Panc1 (cell line): ENCODE measurements at places on chromosomes 2 and 18. TPM values are rescaled to one million over a fixed set of nuclear protein-coding genes. Genes with fewer than 3 reads are reported as not detected.

- H3K27ac ChIP-seq, result no peak overlapping the region
- DNase-seq, result no peak
- H3K4me1 ChIP-seq, result no peaks in the 10 kb centered on the region
- H3K4me3 ChIP-seq, result no peak overlapping the region
Measured at GRCh38 chr2:71974846-71975245, 172.8 kb downstream of the CYP26B1 start.

The COPS7B gene
- total RNA-seq, result 41.3 TPM

The CTLA4 gene
- 0.08 TPM for total RNA-seq

DNA sequence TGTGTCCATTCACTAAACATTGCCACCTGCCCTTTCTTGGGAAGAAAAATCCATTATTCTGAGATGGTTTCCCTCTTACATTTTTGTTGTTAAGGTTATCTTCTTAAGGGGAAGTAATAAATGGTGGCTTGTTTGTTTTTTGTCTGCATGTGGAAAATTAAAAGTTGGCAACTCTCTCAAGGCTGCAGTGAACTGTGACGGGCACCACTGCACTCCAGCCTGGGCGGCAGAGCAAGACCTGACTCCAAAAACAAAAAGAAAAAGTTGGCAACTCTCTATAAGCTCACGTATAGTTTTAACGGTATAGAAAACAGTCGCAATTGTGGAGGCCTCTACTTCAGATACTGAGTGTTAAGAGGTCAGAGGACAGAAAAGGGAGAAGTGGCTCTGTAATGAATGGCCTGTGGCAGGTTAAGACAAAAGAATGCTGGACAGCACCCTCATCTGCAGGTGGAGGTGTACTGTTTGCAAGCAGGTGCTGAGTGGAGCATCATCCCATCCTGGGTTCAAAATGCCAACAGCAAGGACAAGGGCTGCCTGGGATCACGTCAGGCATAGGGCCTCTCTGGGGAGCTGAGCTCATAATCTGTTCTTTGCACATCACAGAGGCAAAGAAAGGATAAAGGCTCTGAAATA is 16.7 kb downstream of the L3MBTL4 start:
- no peak overlapping the region for H3K4me3 ChIP-seq
- H3K4me1 ChIP-seq, result no peaks in the 10 kb centered on the region
- H3K36me3 ChIP-seq, result no peaks in the 10 kb centered on the region
- H3K27ac ChIP-seq, result no peak overlapping the region

- H3K36me3 ChIP-seq, result no peaks in the 10 kb centered on the region
- H3K27ac ChIP-seq, result no peak overlapping the region
- no peak for DNase-seq
- H3K4me1 ChIP-seq, result no peaks in the 10 kb centered on the region
- peaks cover 5% of the 10 kb centered on the region for H3K27me3 ChIP-seq
Measured at GRCh38 chr2:70620020-70620419, 66.4 kb upstream of the TGFA start.

The PDE11A gene
- total RNA-seq, result not detected

- H3K36me3 ChIP-seq, result no peaks in the 10 kb centered on the region
- H3K4me3 ChIP-seq, result no peak overlapping the region
- no peaks in the 10 kb centered on the region for H3K4me1 ChIP-seq
- H3K27me3 ChIP-seq, result no peaks in the 10 kb centered on the region
- H3K27ac ChIP-seq, result no peak overlapping the region
- no peak for DNase-seq
Measured at GRCh38 chr18:40631319-40631718, 1323.7 kb upstream of the PIK3C3 start.

- H3K4me1 ChIP-seq, result no peaks in the 10 kb centered on the region
- peaks cover 12% of the 10 kb centered on the region for H3K36me3 ChIP-seq
- no peak overlapping the region for H3K4me3 ChIP-seq
- no peaks in the 10 kb centered on the region for H3K27me3 ChIP-seq
- H3K27ac ChIP-seq, result no peak overlapping the region
Measured at GRCh38 chr2:39059366-39059952, 61.4 kb downstream of the SOS1 start.

- H3K4me1 ChIP-seq, result peaks cover 50% of the 10 kb centered on the region
- no peak for DNase-seq
- H3K27me3 ChIP-seq, result no peaks in the 10 kb centered on the region
- H3K27ac ChIP-seq, result peak overlapping the region; percentile 77
- peak overlapping the region; percentile 17 for H3K4me3 ChIP-seq
Measured at GRCh38 chr2:11753886-11754699, 7.7 kb downstream of the LPIN1 start.

DNA sequence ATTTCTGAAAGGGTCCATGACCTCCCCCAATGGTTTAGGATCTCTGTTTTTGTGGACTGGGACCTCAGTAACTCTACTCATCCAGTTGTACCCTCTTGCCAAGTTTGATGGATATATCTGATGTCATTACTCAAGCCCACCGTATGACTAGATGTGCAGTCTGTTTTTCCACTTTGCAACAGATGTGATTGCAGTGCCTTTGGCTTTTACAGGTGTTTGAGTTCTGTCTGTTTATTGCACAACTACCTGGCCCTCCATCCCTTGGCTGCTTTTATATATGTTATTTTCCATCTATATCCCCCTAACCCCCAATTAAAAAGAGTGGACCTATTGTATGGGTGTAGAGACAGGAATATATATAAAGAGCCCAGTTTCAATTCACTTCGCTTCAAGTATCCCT is 10.8 kb downstream of the NCOA1 start:
- no peak overlapping the region for H3K27ac ChIP-seq
- H3K4me3 ChIP-seq, result no peak overlapping the region
- no peaks in the 10 kb centered on the region; the same call in 1 of the 2 replicates for H3K4me1 ChIP-seq
- no peak for DNase-seq
- no peaks in the 10 kb centered on the region for H3K36me3 ChIP-seq
- H3K27me3 ChIP-seq, result no peaks in the 10 kb centered on the region

GRCh38 chr2:8565399-8566154 is 116.3 kb upstream of the ID2 start:
- no peak overlapping the region for H3K27ac ChIP-seq
- no peaks in the 10 kb centered on the region for H3K36me3 ChIP-seq
- no peak for DNase-seq
- no peak overlapping the region for H3K4me3 ChIP-seq
- no peaks in the 10 kb centered on the region for H3K27me3 ChIP-seq

DNA sequence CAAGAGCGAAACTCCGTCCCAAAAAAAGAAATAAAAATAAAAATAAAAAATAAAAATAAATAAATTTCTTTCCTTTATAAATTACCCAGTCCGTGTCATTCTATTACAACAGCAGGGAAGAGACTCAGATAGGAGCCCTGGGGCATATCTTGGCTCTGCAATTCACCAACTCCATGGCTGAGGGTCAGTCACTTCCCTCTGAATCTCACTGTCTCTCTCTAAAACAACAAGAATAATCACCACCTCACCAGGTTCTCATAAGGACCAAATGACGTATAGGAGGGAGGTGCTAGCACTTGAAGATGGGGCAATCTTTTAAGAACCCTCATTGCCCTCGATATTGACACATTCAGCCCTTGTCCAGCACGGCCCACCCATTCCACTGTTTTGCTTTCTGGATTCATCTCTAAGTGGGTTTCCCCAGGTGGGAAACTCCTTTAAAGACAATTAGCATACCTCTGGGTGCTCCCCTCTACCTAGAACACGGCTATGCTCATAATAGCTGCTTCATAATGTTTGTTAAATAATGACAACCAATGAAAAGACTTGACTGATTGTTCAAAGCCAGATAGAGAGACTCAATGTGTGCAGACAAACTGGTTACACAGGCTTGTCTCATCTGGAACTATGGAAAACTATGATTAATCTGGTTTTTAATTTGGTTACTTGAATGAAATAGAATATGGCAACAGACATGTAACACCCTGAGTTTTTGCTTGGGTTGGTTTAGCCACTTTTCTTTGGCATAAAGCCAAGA is 15.1 kb downstream of the MYCN start:
- no peak for DNase-seq
- no peak overlapping the region for H3K4me3 ChIP-seq
- no peak overlapping the region for H3K27ac ChIP-seq
- H3K36me3 ChIP-seq, result no peaks in the 10 kb centered on the region
- H3K4me1 ChIP-seq, result no peaks in the 10 kb centered on the region
- H3K27me3 ChIP-seq, result no peaks in the 10 kb centered on the region

The TUBA4A gene
- total RNA-seq, result 12.9 TPM

DNA sequence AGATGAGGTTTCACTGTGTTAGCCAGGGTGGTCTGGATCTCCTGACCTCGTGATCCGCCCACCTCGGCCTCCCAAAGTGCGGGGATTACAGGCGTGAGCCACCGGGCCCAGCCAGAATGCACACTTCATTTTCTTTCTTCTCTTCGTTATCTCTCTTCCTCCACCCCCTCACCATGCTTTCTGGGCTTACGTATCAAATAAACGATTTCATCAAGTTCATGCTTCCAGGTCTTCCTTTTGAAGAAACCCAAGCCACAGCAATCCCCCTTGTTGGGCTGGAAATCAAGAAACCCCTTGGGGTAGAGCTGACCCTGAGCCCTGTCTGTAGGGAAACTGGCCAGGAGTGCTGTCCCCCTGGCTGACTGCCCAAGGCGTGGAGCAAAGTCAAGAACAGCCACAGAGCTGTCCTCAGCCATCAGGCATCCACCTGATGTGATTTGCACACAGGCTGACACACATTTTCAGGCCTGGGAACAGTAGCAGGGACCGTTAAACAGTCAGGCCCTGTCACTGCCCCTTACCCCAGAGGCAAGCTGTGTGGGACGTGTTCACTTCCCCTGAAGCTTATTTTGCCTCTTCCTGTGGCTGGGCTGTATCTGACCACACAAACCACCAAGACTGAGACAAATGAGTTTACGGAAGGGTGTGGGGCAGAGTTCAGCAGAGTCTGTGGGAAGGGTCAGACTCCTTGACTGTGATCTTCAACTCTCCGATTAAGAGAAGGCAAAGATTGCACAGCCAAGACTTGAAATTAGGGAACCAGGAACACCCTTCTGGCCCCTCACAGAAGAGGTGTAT is 15.1 kb upstream of the NMUR1 start:
- peak overlapping the region; percentile 8 for H3K27ac ChIP-seq
- no peak for DNase-seq
- H3K27me3 ChIP-seq, result no peaks in the 10 kb centered on the region
- peaks cover 8% of the 10 kb centered on the region; the same call in 1 of the 2 replicates for H3K4me1 ChIP-seq

The EPB41L3 gene
- 0.36 TPM for total RNA-seq

The SKOR2 gene
- total RNA-seq, result not detected

The CFC1 gene
- not detected for total RNA-seq

The CDH7 gene
- not detected for total RNA-seq
